ENCODE measurements at places on chromosomes 5 and 9.

GRCh38 chr5:25006734-25007133, 362.0 kb upstream of the CDH10 start:
- no peak for DNase-seq

DNA sequence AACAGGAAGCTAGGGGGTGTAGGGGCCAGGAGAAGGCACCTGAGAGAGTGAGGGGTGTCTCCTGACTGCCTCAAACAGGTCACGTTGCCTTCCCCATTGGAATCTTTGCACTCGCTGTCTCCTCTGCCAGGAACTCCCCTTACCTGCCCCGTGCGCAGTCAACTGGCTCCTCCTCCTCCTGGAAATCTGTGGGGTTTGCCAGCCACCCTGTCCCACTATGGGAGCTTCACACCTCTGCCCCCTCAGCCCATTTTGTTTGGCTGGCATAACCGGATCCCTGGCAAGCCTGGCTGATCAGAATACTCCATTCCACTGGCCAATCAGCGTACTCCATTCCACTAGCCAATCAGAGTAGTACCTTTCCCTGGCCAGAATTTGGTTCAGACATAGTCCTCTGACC, 10.4 kb upstream of the SLC34A1 start:
- DNase-seq: no peak

DNA sequence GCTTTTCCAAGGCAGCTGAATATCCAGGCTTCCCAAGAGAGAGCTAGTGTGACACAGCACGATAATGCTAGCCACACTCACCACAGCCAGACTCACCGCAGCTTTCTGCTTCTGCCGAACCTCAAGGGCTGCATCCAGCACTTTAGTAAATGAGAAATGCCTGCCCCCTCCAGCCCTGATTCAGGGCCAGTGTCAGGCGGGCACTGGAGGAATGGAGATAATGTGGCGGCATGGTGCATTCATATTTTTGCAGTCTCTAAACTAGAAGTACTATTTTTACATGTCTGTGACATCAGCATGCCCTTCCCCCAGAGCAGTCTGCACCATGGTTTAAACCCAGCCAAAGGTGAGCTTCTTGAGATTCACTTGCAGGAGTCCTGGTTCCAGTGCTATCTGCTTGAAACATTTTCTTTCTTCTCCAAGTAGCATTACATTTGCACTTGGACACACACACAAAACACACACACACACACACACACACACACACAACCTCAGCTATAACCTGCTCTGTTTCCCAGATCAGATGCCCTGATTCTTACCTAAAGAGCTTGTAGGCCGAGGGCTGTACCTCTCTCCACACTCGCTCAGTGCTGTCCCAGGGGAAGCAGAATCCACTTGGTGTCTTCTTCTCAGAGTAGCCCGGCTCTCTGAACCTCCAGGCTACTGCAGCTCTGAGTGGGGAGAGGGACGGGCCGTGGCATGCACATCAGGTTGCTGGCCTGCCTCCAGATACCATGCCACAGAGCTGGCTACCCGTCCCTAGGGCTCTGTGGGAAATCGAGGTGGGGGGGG, at the start of gene FGF1:
Gene FGF1, minus strand, starts transcription at position 673 of the 792 bp plus-strand sequence. CDS start 71,963 bp downstream, outside the sequence.
- DNase-seq: no peak

DNA sequence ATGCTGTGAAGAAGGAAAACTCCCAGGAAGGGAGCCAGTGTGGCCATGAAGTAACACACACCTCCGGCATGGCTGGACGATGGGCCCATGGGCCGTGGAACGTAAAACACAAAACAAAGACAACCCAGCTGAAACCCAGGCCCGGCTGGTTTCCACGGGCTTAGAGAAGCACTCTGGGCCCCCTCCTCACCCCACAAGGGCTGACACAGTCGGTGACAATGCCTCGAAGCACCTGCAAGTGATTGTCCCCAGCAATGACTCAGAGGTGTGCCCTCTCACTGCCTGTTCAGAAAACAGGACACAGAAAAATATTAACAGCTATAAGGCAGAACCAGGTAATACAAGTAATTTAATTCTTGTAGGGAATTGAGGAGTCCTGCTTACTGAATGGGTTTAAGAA, 135.3 kb downstream of the ROR2 start:
- no peak for DNase-seq

Data from activated naive CD4-positive, alpha-beta T cell treated with anti-CD3 and anti-CD28 coated beads for 36 hours (primary cell).